Hepatic stellate cell (primary cell): ENCODE measurements at places on chromosomes 7 and 10.
A peak's percentile ranks its signal among the peaks of the same experiment; 100 is the strongest.

DNA sequence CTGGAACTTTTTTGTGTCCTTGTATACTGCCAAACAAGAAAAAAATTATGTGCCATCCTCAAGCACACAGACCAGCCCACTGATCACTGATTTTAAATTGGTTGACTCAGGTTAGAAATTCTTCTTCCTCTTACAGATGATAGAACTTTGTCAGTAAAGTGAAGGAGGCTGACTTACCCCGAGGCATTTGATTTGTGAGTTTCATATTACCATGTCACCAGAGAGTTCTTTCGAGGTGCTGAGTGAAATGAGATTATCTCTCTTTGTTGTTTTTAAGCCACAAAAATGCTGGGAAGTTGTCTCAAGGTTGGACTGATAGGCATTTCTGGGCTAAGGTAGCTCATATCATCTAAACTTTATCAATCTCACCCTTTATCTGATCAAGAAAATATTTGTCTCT, 78.8 kb upstream of the FAM180A start:
- DNase-seq, result no peak

GRCh38 chr7:69445541-69445940, 152.7 kb upstream of the AUTS2 start:
- DNase-seq, result no peak

- DNase-seq, result no peak
These were observed 231.4 kb downstream of the CREB5 start for GRCh38 chr7:28643584-28644340.

DNA sequence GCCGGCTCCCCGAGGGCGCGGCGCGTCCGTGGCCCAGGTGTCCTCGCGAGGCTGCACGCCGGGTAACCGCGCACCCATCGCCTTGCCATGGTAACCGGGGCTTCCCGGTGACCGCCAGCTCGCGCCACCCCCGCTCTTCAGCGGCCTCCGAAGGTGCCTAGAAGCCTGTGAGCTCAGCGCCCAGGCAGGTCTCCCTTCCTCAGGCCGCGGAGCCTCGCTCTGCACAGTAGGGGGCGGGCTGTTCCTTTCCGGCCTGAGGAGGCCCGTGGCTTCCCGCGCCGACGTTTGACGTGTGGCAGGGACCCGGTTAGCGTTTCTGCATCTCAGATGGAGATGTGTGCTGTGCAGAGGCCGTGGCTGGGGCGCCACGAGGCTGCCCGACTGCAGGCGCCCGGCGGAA, 117.1 kb downstream of the DYNC2I1 start:
- no peak for DNase-seq

- DNase-seq, result no peak
These were observed at the start of gene HPSE2 for GRCh38 chr10:99235658-99236626. TSS of gene HPSE2 (minus strand) at chr10:99235852.

DNA sequence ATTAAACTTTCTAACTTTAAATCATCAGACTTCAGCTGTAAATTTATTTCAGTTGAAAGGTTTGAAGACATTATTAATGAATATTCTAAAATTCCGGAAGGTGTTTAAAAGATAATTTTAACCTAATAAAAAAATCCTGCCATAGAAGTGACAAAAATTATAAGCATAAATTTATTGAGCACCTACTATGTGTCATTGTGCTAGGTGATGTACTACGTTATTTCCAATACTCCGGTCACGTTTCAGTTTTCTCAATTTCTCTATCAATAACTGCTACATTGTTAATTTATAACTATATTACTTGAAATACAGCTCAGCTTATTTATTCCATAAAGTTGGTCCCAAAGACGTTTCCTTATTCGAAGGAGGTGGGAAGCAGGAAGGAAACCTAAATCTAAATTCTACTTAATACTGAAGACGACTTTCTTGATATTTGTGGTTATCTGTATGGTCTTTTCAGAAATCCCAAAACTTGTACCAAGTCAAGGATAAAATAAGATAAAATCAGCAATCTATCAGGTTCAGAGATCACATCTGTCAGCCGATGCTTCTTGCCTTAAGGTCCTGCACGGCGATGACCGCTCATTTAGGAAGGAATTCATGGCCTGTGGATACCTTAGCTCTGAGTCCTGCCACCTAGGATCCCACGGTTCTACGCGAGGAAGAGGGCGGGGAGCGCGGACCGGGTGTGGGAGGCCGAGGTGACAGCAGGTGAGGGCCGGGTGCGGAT, 1.2 kb upstream of the ZEB1 start:
- DNase-seq, result no peak

DNA sequence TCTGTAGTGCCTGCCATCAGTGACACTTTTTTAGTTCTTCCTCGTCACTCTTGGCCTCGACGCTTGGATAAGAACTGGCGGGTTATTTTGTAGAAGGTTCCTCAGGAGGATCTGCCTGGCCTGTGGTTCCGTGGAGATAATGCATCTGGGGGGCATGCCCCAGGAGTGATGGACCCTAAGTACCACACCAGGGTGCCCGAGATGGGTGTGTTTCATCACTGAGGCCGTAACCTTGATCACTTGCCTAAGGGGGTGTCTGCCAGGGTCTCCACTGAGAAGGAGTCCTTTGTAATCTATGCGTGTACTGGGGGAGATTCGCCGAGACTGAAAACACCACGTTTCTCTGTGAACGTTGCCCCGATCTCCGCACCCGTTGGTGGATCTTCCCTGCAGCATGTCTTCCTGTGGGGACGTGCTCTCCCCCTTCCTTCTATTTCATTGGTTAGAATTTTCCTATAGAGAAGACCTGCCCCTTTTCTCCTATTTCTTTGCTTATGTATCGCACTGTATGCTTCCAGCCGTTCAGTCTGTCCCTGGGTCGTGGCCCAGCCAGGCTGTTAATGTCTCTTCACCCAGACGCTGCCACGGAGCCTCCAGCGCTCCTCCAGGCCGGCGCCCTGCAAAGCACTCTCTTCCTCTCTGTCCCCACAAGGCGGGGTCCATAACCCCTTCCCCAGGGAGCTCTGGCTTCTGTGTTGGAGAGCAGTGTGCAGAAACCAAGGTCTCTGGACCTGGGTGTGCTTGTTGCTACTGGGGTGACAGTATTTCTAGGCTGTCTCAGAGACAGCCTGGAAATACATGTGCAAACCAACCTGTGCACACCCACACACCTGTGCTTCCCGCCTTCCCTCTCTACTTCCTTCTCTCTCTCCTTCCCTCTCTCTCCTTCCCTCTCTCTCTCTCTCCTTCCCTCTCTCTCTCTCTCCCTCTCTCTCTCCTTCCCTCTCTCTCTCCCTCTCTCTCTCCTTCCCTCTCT, 14.4 kb upstream of the DPYSL4 start:
- DNase-seq, result no peak

DNA sequence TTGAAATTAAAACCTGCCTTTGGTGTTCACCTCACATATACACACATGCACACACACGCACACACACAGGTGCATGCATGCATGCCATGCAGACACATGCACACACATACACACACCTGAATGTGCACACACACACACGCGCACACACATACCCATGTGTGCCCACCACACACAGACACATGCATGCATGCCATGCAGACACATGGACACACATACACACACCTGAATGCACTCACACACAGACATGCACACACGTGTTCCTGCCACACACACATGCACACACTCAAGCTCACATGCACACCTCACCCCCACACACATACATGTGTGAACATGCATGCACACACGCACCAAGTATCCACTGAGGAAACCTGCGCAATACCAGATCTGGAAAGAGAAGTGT, 136.4 kb downstream of the KLF6 start:
- DNase-seq, result no peak

- no peak for DNase-seq
These were observed 264.8 kb downstream of the KIF20B start for GRCh38 chr10:89966211-89966610.

DNA sequence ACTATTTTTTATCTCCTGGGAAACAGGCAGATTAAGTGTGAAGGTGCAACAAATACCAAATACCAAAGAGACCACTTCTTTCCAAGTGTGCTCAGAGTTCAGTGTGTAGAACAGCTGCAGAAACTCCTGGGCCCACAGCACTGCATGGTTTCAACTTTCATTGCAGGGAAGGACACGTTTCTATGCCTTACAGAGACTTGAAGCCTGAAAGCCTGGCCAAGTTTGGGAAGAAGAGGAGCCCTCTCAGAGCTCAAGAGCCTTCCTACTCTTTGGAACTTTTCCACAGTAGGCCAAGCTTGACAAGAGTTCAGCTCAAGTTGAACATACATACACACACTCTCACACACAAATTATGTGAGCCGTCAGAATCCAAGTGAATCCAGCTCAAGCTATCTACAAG, 2.5 kb downstream of the HOXA4 start:
- no peak for DNase-seq

GRCh38 chr10:126734967-126735366, 64.5 kb upstream of the C10orf90 start:
- DNase-seq, result no peak

- DNase-seq, result no peak
These were observed 38.9 kb downstream of the DNAJB12 start for GRCh38 chr10:72315611-72316385.

GRCh38 chr10:43350156-43350555, 21.3 kb upstream of the FXYD4 start:
- no peak for DNase-seq

DNA sequence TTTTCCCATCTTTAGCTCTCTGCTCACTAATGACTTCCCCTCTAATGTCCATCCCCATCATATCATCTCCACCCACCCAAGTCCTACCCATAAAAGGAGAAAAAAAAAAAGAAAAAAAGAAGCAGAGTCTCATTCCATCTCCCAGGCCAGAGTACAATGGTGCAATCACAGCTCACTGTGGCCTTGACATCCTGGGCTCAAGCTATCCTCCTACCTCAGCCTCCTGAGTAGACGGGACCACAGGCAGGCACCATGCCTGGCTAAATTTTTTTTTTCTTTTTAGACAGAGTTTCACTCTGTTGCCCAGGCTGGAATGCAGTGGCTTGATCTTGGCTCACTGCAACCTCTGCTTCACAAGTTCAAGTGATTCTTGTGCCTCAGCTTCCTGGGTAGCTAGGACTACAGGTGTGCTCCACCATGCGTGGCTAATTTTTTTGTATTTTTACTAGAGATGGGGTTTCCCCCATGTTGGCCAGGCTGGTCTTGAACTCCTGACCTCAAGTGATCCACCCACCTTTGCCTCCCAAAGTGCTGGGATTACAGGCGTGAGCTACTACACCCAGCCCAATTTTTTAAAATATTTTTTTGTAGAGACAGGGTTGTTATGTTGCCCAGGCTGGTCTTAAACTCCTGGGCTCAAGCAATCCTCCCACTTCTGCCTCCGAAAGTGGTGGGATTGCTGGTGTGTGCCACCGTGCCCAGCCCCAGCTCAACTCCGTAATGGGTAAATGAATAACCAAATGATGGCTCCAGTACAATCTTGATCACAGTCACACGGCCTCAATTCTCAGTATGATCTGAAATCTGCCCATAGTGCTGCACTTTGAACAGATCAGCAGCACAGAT, 24.6 kb upstream of the SGMS1 start:
- DNase-seq, result no peak

- peak; percentile 60 for DNase-seq
These were observed 40.6 kb upstream of the ADD3 start for GRCh38 chr10:109966961-109967738.

DNA sequence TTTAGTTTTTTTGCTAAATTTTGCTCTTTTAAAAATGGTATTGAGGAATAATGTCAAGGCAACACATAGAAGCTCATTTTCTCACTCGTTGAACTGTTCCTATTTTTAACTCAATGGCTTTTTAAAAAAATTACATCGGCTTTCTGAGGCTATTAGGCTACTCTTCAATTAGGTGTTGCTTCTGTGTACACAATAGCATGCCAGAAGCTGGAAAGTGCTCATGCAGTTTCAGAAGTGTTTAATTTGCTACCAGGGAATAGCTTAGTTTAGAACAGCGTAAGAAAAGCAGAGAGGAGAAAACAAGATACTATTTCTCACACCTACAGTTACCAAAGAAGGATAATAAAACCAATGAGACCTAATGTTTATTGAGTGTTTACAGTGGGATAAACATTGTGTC, 157.4 kb downstream of the NXPH1 start:
- no peak for DNase-seq

DNA sequence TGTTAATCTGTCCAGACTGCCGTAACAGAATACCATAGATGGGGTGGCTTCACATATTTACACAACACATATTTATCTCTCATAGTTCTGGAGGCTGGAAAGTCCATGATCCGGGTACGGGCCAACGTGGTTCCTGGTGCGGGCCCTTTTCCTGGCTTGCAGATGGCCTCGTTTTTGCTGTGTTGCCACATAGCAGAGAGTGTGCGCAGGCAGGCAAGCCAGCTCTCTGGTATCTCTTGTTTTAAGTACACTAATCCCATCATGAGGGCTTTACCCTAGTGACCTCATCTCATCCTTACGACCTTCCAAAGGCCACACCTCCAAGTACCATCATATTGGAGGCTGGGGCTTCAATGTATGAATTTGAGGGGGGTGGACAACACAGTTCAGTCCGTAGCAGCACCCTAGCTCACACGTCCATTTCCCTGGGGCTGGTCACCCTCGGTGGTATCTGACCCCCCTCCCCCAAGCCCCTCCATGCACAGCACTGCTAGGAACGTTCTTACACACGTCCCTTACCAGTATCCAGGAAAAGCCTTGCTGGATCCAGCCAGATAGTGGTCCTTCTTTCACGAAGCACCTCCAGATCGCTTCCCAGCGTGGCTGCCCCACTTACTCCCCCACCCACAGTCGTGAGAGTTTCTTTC, 21.5 kb downstream of the CUX1 start:
- no peak for DNase-seq

DNA sequence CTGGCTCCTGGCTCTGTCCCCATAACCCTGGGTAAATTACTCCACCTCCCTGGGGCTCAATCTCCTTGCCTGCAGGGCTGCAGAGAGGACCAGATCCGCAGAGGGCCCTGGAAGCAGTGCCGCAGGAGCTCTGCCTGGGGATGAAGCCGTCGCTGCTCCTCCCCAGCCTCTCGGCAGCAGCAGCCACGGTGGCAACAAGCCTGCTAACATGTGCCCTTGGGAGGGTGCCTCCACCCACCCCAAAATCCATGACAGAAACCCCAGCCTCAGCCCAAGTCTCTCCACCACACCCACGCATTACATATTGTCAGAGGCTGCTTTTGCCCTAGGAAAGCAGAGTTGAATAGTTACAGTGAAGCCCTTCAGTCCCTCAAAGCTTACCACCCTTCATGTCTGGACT, 486.4 kb upstream of the FOXK1 start:
- DNase-seq, result no peak

GRCh38 chr10:101415884-101416283, 61.9 kb downstream of the BTRC start:
- DNase-seq, result no peak
